ENCODE measurements at places on chromosomes 6 and 20. TPM values are rescaled to one million over a fixed set of nuclear protein-coding genes. Genes with fewer than 3 reads are reported as not detected.

DNA sequence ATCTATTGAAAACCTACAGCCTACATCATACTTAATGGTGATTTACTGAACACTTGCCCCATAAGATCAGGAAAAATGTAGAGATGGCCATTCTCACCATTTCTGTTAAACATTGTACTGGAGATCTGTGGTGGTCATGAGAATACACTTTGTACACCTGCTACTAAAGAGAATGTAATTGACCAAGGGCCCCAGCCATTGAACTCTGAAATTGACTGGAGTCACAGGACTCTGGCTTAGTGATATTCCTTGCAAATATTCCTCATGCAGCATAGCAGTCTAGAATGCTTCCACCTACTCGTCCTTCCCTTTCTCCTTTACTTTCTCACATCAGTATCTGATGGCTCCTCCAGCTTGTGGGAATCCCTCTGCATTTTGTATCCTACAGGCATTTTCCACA, 37.4 kb upstream of the SNX9 start:
- no peak for DNase-seq

DNA sequence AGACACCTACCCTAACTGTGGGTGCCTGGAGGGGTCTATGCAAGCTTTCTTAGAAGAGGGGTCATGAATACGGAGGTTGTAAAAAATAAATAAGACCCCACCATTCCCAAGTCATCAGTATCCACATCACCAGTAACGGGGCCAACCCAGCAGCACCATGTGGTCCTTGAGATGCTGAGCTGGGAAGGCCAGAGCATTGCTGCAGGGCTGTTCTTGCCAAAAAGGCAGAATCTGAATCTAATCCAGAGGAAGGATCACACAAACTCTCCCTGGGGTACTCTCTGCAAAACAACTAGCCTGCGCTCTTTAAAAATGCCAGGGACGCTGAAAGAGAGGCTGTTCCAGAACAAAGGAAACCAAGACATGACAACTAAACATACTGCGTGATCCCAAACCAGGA, 43.2 kb downstream of the SSR1 start:
- DNase-seq, result no peak

- no peak for DNase-seq
These were observed 10.5 kb upstream of the CEP43 start for GRCh38 chr6:166988674-166989201.

GRCh38 chr6:130666786-130667185, 160.4 kb upstream of the SMLR1 start:
- DNase-seq, result no peak

Gene SAYSD1
- polyA plus RNA-seq, result 8.1 TPM

Gene SLC35D3
- polyA plus RNA-seq, result not detected

Measured in A549 (cell line).